GM12891 (cell line): ENCODE measurements at places on chromosomes 4 and X.

DNA sequence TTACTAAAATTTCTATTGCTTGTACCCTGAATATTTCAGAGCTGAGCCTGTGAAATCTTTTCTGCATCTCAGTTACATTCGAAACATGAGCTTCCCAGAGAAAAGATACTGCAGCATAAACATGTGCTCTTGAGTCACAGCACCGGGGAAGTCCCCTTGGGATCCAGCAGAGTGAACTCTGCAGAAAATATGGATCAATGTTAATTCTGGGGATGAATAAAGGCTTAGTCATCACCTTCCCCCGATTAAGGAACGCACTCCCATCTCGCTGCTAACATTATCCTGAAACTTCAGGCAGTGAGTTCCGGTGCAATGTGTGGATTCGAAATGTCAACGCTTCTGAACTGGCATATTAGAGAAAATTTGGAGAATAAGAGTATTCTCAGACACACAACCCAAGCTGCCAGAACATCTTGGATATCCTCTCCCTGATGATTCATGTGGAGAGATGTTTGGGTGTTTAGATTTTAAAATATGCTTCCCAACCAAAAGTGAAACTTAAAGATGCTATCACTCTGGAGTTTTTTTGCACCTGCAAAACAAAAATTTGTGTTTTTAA, 90.8 kb downstream of the IRF2 start:
- DNase-seq = no peak

DNA sequence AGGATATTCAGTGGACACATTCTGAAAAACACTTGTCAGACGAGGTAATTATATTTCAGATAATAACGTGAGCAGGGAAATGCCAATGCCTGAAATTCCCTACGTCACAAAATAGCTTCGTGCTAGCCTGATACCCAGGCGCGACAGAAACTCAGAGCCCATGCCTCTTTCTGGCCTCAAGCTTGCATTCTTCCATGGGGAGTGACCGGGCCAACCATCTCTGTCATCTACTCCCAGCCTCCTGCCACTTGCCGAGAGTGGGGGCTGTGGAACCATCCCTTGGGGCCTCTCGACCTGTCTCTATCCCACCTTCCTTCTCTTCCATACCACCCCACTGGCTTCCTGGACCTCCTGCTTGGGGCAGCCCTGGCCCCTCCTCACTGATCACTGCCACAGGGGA, 34.5 kb upstream of the CDKN2AIP start:
- DNase-seq = no peak

DNA sequence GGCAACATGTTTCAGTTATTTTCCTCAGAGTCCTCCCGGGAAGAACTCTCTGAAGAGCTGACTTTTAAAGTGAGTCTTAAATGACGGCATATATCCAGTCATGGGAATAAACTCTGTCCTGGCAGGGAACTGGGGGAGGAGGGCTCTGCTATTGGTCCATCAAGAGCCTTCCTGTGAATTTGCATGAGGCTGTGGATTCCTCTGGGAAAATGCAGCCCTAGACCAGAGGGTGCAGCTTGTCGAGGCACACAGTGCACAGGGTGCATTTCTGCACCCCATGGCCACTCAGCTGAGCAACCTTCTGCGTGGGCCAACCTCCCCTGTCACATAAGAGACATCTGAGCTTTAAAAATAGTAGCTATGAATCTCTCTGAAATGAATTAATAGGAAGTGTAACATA, 360.0 kb downstream of the GALNTL6 start:
- DNase-seq = no peak

DNA sequence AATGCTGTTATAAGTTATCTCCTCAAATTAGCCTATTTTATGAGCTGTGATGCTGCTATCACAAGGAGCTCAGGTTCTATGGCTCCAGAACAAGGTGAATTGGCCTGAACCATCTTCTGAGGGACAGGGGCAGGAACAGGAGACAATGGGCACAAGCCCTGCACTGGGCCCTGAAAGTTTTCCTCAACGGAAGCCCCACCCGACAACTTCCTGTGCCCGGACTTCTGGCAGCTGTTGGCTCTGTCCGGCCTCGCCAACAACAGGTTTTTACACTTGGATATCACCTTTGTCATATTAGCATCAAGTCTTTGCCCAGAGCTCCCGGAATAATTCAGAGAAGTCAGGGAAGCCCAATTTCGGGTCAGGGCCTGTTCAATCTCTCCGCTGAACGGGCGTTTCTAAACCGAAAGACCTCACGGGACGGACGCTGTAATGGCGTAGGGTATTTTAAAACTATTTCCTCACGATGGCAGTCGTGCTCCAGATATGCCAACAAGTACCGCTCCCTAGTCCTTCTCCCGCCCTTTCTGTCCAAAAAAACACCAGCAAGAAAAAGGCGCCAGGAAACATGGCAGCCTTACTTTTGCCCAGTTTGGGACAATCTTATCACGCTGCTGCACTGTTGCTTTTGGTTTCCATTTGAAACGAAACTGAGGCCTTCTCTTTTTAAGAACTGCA, 201.0 kb upstream of the STK26 start:
- no peak for DNase-seq

GRCh38 chr4:20883231-20883630, 183.0 kb downstream of the PACRGL start:
- DNase-seq = no peak

DNA sequence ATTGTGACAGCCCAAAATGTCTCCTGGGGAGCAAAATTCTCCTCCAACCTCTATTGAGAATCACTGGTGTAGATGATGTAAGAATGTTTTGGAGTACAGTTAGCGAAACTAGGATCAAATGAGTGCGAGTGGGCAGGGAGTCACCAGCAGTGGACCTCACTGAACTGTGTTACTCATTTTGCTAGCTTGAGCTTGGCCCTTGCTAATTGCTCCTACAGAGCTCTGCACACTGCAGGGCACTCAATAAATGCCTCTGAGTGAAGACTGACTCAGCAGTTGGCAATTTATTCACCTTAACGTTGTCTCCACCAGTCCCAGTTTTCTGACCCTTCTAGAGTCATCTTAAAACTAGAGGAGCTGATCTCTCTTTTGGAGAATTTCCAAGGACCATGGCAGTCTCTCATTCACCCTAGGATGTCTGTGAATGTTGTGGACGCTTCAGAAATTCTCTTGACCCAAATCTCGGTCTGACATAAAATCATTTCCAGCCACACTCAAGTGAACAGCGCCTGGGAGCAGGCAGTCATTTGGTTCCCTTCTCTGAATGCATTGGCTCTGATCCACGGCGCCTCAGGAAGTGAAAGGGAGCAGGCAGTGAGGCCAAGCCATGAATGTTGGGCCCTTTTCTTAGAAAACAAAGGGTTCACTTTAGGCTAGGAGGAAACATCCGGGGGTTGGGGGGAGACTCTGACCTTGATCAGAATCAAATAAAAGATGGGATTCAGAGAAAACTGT, 148.1 kb downstream of the NWD2 start:
- DNase-seq = no peak

DNA sequence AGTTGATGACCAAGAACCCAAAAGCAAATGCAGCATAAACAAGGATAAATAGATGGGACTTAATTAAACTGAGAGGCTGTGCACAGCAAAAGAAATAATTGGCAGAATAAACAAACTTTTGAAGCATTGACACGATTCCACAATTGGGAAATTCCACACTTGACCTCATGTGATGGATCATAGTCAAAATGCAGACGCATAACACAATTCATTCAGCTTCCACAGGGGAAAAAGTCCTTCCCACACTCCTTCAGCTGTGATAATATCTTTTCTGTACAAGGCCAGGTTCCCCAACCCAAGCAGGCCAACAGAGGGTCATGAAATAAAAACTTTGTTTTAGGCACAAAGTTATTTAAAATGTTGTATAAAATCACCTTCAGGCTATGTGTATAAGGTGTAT, 66.6 kb upstream of the SLIT2 start:
- no peak for DNase-seq

GRCh38 chr4:181548873-181549575, 694.2 kb upstream of the TENM3 start:
- DNase-seq = no peak

GRCh38 chr4:76334885-76335284, 28.4 kb downstream of the STBD1 start:
- DNase-seq = no peak

DNA sequence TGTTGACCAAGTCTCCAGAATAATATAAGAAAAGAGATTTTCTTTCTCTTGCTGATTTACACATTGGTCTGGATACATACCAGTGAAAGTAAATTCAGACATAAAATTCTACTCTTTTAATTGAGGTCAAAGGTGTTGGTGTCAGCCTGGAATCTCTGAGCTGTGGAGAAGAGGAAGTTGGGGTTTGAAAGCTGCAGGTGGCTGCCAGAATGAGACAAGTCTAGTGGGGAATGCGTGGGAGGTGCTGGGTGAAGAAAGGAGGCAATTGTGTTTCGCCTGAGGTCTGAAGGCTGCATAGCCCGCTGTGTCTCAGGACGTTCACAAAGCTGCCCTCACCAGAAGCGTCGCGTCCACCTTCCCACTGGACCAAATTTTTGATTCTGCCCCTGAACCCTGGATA, 31.2 kb downstream of the PHEX start:
- peak; percentile 13 for DNase-seq

GRCh38 chr4:133624744-133625143, 475.6 kb downstream of the PCDH10 start:
- DNase-seq = no peak

GRCh38 chr4:53781629-53782457, 190.6 kb upstream of the LNX1 start:
- no peak for DNase-seq

DNA sequence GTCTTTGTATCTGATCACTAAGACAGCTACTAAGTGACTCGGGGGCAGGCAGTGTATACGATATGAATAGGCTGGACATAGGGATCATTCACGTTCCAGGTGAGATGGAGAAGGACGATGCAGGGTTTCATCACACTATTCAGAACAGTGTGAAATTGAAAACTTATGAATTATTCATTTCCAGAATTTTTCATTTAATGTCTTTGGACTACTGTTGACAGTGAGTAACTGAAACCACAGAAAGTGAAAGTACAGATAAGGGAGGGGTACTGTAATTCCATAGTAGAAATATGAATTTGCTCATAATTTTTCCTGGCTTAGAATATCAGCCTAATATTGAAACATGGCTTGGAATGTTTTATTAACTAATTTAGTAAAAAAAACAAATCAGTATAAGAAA, 24.4 kb downstream of the TMEM144 start:
- no peak for DNase-seq

- no peak for DNase-seq
Observed at GRCh38 chrX:48043056-48043455, 28.4 kb downstream of the ZNF630 start.

DNA sequence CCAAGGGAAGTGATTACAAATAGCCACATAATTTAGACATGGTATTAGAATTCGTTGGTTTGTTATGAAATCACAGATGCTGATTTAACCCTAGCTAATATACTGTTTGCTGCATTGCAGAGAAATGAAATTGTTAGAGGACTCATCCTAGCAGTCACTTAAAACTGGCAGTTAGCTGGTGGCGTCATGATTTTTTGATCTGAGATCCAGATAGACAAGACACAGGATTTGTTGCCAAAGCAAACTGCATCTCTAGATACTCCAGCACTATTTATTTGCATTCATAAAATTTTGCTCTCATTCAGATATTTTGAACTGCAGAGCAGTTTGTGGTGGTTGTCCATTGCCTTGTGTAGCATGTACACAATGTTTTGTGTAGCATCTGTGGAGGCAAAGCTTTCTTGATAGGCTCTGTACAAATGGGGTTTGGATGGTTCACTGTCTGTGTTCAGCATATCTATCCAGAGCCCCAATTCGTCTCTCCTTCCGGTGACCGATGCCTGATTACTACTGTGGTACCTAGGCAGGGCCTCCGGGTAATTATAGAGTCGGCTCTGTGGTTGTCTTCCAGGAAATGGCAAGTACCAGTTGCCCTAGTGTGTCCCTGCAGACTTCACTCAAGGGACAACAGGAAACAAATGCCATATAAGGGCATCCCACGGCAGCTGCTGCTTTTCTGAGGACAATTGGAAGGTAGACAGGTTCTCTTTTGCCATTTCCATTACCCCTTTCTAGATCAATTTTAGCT, 30.1 kb upstream of the SPARCL1 start:
- DNase-seq = no peak

GRCh38 chr4:8268901-8269534, 536 bp upstream of the HTRA3 start:
- DNase-seq = no peak

DNA sequence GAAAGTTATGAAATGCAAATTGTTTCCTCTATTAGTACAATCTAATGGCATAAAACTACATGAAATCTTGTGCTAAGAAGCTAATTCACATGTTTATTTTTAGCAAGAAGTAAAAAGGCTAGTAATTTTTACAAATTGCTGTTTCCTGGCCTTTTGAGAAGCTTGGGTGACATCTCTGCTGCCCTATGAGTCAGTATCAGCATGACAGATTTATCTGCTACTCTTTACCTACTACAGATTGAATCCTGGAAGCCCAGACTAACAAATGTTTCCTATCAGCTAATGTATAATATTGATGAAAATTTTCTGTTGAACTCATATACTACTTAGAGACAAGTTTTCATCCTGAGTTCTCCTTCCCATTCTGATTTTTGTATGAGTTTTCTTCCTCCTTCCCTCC, 232.4 kb downstream of the DCTD start:
- no peak for DNase-seq

GRCh38 chr4:150063128-150063527, 15.1 kb upstream of the DCLK2 start:
- DNase-seq = no peak

DNA sequence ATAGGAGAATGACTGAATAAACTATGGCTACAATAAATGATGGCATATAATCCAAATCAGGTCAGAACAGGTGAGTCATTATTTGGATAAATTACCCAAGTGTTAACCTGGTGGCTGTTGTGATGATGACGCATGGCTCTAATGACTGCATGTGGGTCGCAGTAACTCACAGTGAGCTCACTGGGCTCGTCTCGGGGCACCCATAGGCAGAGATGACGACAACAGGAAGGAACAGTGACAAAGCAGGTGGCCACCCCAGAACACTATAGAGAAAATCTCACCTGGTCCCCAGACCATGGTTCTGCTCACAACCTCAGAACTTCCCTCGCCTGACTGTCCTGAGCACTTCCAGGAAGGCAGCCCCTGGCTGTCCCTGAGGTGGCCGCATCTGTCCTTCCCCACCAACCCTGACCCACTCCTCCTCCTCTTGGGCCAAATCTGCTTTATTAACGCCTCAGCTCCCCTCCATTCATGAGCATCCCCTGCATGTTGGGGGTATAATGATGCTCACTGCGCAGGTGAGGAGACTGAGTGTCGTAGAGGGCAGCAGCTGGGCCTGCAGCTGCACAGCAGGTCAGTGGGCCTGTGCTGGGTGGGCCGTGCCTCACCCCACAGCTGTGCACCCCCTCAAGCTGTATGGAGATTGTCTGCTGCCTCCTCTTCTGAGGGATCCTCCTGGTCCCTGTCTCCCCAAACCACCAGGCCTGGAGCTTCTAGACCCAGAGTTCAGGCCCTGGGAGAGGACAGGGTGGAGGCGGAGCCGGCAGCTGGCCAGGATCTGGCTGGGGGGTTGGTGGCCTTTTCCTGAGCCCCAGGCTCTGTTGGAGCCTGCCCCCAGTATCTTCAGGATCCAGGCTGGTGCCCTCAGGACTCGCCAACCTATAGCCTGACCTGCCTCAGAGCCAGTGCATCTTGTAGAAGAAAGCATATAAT, 30.9 kb upstream of the FAM156A start:
- no peak for DNase-seq

- no peak for DNase-seq
Observed at GRCh38 chr4:20084488-20084887, 167.2 kb upstream of the SLIT2 start.

- DNase-seq = no peak
Observed at GRCh38 chrX:22969411-22969810, 30.3 kb upstream of the DDX53 start.

GRCh38 chrX:7586126-7586525, 256.8 kb upstream of the VCX start:
- no peak for DNase-seq
